ENCODE measurements at places on chromosomes 12 and 14.

- DNase-seq, result no peak
These were observed 716.6 kb downstream of the BCL11B start for GRCh38 chr14:98555440-98555839.

- DNase-seq, result no peak
These were observed 16.6 kb downstream of the SLC41A2 start for GRCh38 chr12:104941454-104941853.

DNA sequence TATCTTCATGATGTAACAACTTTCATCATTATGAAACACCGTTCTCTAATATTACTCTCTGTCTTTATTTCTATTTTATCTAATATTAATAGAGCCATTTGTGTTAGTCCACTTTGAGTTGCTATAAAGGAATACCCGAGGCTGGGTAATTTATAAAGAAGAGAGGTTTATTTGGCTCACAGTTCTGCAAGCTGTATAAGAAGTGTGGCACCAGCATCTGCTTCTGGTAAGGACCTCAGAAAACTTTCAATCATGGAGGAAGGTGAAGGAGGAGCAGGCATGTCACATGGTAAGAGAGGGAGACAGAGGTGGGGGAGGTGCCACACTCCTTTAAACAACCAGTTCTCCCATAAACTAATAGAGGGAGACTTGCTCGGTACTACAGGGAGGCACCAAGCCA lies 25.1 kb downstream of the BORCS5 start:
- DNase-seq, result no peak

- DNase-seq, result peak; percentile 94
These were observed 542 bp downstream of the SRSF5 start for GRCh38 chr14:69767369-69767999.

GRCh38 chr12:45407981-45408728 lies 192.3 kb downstream of the ANO6 start:
- DNase-seq, result no peak

DNA sequence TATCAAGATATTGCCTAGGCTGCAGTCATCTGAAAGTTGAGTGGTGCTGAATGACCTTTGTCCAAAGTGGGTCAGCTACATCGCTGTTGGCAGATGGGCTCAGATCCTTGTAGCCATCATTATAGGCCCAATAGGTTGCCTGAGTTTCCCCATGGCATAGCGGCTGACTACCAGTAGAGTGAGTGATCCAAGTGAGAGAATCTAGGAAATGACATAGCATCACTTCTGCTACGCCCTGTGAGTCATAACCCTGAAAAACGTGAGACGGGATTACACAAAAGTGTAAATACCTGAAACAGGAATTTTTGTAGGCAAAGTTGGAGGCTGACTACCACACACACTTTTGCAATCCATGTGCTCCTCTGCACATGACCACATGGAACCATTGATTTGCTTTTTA lies 273.3 kb downstream of the RPL10L start:
- DNase-seq, result no peak

GRCh38 chr14:66015071-66015780 lies 470.9 kb upstream of the CCDC196 start:
- no peak for DNase-seq

GRCh38 chr14:91032248-91032647 lies 28.2 kb downstream of the RPS6KA5 start:
- no peak for DNase-seq

GRCh38 chr12:82357340-82357739 lies 847 bp downstream of the CCDC59 start:
- DNase-seq, result no peak

DNA sequence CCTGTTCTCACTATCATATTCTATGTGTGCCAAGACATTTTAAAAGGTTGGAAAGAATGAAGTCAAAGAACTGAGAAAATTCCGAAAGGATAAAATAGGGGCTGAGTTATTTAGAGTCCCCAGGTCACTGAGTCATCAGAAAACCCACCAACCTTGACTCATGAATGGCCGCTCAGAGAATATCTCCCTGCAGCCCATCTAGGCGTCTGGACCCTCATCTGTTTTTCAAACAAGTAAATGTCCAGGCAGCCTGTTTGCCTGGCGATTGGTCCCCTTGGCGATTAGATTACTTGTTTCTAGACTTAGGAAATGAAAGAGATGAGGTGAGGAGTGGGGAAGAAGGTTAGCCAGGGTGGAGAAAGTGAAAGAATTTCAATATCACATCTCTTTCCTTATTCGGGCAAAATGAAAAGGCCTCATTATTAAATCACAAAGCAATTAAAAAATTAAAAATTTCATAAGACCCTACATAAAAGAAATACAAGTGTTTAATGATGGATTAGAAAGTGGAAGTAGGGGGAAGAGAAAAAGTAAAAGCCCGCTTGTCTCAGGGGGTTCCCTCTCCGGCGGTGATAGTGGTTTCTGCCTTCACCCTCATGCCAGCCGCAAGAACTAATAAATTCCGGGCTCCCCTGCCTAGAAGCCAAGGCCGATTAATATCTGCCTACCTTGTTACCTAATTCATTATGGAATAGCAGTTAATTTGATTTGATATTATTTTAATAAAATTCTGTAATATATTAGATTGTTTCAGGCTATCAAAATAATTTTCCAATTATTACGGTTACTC lies 415.9 kb downstream of the BCL11B start:
- DNase-seq, result no peak

- no peak for DNase-seq
These were observed 104.6 kb downstream of the ITPR2 start for GRCh38 chr12:26728205-26729050.

- no peak for DNase-seq
These were observed 765.2 kb upstream of the SEL1L start for GRCh38 chr14:82298811-82299210.

- DNase-seq, result no peak
These were observed 7.0 kb upstream of the RABGGTA start for GRCh38 chr14:24278424-24278823.

DNA sequence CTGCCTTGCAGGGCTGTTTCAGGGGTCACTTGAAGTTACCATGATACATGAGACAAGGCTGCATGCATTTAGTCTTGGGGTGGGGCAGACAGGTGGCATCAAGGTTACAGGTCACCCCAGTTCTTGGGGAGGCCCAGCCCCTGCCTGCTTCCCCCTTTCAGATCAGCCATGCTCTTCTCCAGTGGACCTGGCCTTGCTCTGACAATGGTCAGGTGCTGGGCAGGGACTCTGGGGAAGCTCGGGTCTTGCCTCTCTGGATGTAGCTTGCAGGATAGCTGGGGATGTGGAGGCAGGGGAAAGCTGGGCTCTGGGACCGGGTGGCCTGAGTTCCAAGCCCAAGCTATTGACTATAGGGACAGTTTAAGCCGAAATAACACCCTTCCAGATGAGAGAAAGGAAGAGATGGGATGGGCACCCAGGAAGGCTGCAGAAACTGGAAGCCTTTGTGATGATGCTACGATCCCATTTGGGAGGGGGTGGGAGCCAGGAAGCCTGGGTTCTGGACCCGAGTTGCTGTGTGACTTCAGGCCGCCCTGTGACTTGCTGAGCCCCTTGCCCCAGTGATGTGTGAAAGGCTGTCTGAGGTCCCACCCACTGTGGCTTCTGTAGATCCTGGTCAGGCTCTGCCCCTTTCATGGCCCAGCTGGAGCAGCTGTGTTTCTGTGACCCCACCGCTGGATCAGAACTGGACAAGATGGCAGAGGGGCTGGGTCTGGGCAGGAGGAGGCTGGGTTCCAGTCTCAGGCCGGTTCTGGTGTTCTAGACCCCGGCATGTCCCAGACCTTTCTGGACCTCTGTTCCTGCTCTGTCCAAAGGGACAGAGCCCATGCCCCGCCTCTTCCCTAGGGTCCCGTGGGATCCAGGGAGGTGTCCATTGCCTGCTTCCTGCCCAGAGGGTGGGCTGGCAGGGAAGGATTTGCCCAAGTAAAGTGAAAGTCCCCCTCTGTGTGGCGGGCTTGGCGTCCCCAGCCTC lies 2.1 kb downstream of the TNFAIP2 start:
- DNase-seq, result peak; percentile 62

- DNase-seq, result peak; percentile 94
These were observed 1.6 kb upstream of the ACVRL1 start for GRCh38 chr12:51905471-51906429.

DNA sequence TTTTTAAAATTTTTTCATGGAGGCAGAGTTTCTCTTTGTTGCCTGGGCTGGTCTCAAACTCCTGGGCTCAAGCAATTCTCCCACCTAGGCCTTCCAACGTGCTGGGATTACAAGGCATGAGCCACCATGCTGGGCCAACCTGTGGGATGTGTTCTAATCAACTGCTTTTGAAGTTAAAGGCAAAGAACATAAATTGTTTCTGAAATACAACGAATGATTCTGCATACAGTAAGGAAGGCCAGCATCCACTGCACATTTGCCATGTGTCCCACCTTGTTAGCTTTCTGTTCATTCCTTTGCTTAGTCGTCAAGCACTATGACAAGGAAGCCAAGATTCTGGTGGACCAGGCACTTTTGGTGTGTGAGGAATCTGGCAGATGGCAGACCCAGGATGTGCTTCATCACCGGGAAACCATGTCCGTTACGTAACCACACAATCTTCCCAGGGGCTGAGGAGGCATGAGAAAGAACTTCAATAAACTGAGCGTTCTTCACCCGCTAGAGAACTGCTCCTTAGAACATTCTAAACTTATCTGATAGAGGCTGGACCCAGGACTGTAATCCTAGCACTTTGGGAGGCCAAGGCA lies 24.5 kb downstream of the MOK start:
- no peak for DNase-seq

DNA sequence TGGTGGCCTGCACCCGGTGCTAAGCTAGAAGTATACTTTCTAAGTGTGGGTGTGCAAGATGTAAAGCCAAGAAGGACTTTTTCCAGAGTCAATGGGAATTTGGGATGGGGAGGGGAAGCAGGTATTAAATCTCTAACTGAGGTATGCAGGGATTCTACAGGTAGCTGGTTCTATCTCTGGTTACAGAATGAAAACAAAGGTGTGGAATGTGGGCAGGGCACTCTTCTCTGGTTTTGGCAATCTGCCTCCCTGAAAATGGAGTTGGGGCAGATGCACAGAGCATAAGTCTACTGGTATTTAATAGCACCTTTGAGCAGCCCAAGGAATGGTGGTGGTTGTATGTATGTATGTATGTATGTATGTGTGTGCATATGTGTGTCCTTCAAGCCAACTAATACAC lies 66.7 kb upstream of the PPP1R12A start:
- no peak for DNase-seq

DNA sequence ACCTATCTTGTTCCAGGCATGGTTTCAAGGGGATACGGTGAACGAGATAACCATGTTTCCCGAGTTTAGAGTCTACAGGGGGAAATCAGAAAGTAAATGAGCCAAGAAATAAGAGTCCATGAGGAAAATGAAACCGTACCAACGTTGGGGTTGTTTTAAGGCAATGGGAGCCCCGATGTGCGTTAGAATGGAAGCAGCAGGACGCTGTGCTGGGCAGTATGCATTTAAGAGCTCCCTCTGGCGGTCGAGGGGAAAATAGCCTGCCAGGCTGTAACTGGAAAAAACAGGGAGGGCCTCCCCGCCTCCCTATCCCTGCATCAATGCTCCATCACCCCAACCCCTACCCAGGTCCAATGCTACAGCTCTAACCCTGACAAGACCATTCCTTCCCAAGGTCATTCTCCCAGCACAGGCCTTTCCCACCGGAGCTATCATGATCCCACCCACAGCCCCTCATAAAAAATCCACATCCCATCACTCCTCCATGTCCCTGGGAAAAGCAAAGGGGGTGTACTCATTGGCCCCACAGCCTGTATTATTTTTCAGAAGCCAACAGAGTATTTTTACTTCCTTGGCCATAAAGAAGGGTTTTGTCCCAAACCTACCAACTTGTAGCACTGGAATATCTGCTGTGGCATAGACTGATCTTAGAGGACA lies 226.3 kb upstream of the NOS1 start:
- DNase-seq, result no peak

DNA sequence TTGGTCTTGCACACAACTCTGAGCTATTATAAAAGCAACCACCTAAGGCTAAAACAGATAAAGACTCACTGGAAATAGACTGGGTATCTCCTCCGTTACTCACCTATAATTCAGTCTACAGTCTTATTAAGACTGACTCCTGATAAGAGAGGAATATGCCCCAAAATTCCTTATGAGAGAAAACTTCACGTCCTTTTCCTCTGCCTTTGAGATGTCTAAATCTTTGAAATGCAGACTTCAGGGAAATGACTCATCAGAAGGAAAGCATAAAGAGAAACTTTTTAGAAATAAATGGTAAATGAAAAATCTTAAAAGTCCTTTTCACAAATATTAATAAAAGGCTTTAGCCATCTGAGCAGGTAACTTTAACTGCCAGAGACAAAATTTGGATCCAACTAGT lies 187.5 kb upstream of the RTL1 start:
- no peak for DNase-seq

DNA sequence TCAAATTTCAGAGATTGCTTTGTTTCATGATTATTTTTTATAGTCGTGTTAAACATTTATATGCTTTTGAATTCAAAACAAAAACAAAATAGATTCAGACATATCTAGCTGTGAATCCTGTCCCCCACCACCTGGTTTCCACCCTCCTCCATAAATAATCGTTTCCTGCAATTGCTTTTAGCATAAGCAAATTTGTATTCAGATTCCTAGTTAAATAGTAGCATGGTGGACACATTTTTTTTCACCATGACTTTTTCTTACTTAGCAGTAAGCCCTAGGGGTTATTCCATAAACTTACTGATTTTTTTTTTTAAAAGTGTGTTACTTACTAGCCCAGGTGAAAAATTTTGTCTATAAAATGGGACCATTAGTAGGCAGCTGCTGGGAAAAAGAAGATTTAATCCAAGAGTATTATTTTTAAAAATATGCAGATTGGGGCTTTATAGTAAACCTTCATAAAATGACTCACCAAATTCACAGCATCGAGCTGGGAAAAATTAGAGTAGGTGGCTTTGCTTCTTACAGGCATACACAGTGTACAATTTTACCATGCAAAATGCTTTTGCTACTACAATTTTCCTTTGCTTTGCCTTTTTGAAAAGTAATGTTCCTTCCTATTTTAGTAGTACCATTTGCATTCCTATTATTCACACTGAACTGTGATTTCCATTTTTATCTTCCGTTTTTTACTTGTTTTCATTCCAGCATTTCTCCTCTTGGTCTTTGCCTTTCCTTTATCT lies 117.8 kb downstream of the BTG1 start:
- no peak for DNase-seq

GRCh38 chr12:46100551-46101484 lies 110.4 kb upstream of the SCAF11 start:
- no peak for DNase-seq

GRCh38 chr12:112716099-112717093 lies 75.2 kb upstream of the RPH3A start:
- DNase-seq, result no peak

- peak; percentile 89 for DNase-seq
These were observed 69.8 kb downstream of the NCOR2 start for GRCh38 chr12:124497658-124498057.

DNA sequence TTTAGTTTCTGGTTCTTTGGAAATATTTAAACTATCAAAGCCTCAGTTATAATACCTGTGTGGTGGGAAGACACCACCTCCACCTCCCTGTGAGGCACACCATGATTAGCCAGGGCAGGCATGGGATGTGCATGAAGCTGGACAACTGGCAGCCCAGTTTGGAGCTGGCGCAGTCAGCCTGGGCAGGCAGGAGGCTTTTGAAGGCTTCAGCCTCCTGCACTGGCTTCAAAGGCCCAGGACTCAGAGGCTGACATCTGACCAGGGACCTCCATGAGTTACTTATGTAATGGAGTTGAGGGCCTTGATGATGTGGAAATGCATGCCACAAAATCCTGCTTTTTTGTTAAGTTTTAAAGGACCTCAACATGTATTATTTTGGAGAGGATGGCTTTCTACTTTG lies 30.3 kb downstream of the C14orf132 start:
- no peak for DNase-seq
